ENCODE measurements at places on chromosomes 6 and 20. TPM values are rescaled to one million over a fixed set of nuclear protein-coding genes. Genes with fewer than 3 reads are reported as not detected.

The BEND6 gene
- total RNA-seq: 1.7 TPM

The PCED1A gene
- total RNA-seq: 28.1 TPM

The RBM24 gene
- 13.1 TPM for total RNA-seq

The RPS21 gene
- 3,216 TPM for total RNA-seq

The KCNK5 gene
- 1.00 TPM for total RNA-seq

Data from A549 treated with DMSO at 1 μM for 4 hours (cell line).